ENCODE measurements at places on chromosomes 16 and 17.

GRCh38 chr17:8041249-8041928 lies 2.5 kb downstream of the ALOX15B start:
- peak; percentile 54 for DNase-seq

DNA sequence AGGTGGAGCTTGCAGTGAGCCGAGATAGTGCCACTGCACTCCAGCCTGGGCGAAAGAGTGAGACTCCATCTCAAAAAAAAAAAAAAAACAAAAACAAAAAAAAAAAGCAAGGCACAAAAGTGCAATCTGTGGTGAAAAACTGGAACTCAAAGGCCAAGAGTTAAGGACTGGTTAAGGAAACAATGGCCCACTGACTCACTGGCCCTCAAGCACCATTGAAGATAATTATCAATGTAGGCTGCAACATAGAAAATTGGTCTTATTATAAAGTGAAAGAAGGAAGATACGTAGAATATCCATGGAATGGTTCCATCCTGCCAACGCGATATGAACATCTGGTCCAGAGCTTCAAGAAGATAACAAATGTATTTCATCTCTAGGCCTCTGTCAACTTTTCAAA lies 444.2 kb downstream of the SOX9 start:
- DNase-seq, result no peak

DNA sequence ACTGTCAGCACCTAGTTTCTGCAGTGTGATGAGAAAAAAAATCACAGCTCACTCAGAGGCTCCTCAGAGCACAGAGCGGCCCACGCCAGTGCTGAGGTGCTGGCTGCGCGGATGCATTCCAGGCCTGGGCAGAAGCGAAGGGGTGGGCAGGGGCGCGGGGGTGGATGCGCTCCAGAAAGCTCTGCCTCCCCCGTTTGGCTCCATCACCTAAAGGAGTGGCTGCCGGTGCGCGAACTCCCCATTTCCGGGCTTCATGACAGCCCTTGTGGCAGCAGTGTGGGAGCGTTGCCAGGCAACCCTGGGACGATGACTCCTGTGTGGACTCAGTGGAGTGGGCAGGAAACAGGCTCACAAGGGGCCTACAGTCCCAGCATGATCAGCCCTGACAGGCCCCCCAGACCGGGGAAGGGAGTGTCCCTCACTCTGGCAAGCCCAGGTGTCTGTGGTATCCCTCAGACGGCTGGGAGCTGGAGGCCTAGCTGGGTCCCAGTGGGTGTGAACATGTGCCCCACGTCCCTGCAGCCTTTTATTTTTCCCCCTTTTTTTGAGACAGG lies 32.8 kb upstream of the NUDT16L1 start:
- DNase-seq, result no peak

DNA sequence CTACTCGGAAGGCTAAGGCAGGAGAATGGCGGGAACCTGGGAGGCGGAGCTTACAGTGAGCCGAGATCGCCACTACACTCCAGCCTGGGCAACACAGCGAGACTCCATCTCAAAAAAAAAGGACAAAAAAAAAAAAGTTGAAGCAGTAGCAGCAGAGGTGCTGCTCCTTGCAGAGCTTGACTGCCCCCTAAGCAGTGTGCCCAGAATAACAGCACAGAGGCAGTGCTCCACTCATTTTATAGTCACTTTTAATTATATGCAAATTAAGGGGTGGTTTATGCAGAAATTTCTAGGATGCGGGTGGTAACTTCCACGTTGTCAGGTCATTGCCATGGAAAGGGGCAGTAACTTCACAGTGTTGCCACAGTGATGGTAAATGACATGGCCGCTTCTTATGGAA lies 54.3 kb upstream of the NOL11 start:
- DNase-seq, result no peak

- DNase-seq, result no peak
These were observed 48.2 kb upstream of the MEIOC start for GRCh38 chr17:44607836-44608690.

- DNase-seq, result no peak
These were observed 542.6 kb downstream of the TMEM114 start for GRCh38 chr16:8047736-8048135.

DNA sequence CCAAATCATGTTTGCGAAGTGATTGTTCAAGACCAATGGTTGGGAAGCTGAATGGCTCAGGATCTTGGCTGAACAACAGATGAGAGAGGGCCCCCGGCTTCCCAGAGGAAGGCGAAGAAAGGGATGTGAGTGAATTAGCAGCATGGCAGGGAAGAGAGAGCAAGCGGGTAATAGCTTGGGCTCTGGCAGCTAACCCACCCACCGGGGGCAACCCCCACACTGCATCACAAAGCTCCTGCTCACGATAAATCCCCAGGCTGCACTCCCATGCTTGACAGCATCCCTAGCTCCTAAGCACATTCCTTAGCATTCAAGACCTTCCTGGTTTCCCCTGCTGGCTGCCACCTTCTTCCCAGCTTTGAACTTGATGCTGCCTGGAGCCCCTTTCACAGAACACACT lies 26.2 kb upstream of the EMP2 start:
- DNase-seq, result no peak

DNA sequence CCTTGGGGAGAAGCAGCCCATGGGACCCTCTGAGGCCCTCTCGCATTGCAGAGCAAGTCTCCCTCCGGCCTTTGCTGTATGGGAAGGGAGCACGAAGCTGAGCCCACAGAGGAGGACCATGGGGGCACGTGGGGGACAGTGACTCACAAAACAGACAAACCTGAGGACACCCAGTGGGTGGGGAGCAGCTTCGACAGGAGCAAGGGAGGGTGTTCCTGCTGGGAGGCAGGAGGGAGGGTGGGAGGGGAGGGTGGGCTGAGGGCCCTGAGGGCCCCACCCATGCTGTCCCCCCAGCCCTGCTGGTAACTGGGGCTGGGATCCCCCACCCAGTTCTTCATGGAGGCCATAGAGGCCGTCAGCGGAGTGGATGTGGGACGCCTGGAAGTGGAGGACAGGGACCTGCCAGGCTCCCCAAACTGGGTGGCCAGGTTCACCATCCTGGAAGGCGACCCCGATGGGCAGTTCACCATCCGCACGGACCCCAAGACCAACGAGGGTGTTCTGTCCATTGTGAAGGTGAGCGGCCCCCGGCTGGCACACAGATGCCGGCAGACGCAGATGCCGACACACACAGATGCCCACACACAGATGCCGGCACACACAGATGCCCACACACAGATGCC lies 12.5 kb downstream of the SLC22A31 start:
- no peak for DNase-seq

DNA sequence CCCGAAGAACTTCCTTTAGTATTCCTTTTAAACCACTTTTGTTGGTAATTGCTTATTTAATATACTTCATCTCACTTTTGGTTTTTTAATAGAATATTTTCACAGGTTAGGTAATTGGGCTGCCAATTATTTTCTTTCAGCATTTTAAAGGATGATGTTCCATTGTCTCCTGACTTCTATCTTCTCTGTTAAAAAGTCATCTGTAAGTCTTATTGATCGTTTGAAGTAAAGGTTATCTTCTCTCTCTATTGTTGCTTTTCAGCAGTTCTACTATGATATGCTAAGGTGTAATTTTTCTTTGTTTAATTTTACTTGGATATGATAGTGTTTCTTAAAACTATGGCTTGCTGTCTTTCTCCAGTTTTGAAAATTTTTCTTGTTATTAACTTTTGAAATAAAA lies 307.5 kb downstream of the MAP2K4 start:
- DNase-seq, result no peak

- no peak for DNase-seq
These were observed 219.0 kb downstream of the CPPED1 start for GRCh38 chr16:12584488-12585233.

- peak; percentile 95 for DNase-seq
These were observed 747 bp downstream of the ATXN7L3 start for GRCh38 chr17:44198721-44199552.

DNA sequence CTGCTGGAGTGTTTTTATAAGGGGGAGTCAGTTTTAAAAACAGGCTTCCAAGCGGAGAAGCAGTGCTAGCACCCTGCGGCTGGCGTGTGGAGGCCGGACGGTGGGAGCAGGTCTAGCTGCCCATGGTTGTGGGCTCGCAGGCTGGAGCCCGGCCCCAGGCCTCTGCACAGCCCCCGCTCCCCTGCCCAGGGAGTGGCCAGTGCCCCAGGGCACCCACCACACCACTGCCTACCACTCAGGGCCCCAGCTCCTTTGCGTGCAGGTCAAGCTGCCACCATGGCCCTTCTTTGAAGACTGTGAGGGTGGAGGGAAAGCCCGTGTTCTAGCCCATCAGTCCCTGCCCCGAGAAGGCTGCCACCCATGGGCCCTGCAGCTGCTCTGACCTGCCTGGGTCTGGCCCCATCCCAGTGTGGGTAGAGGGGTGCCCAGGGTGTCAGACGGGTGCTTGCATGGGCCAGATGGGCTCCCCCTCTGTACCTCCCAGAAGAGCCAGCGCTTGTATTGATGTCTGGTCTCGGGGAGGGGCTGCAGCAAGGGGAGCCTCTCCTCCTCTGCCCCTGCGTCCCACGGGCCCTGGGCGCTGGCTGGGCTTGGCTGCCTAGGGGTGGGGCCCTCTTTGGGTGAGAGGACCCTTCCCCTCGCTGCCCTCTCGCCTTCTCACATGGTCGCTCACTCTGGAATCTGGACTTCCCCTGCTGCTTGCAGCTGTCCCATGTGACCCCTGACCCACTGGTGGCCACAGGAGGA lies 1.5 kb upstream of the NUDT16L1 start:
- no peak for DNase-seq

DNA sequence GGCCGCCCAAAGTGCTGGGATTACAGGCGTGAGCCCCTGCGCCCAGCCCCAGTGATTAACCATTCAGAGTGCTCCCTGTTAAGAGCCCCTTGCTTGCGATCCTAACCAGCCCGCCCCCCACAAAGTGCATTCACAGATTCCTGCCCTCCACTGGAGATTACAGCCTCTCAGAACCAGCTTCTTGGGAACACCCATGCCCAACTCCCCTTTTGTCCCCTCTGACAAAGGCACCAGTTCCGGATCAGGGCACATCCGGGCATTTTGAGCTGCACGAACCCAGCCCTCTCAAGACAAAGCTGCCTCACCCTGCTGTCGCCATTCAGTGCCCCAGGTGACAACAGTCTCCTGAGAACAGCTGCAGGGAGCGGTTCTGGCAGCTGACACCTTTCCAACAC lies 848 bp upstream of the KRT19 start:
- no peak for DNase-seq

- no peak for DNase-seq
These were observed 18.5 kb downstream of the RAP1GAP2 start for GRCh38 chr17:2814481-2815341.

- no peak for DNase-seq
These were observed 83.6 kb downstream of the IRF8 start for GRCh38 chr16:85982563-85982939.

GRCh38 chr17:43545383-43545632 lies 832 bp downstream of the ETV4 start:
- DNase-seq, result peak; percentile 70

DNA sequence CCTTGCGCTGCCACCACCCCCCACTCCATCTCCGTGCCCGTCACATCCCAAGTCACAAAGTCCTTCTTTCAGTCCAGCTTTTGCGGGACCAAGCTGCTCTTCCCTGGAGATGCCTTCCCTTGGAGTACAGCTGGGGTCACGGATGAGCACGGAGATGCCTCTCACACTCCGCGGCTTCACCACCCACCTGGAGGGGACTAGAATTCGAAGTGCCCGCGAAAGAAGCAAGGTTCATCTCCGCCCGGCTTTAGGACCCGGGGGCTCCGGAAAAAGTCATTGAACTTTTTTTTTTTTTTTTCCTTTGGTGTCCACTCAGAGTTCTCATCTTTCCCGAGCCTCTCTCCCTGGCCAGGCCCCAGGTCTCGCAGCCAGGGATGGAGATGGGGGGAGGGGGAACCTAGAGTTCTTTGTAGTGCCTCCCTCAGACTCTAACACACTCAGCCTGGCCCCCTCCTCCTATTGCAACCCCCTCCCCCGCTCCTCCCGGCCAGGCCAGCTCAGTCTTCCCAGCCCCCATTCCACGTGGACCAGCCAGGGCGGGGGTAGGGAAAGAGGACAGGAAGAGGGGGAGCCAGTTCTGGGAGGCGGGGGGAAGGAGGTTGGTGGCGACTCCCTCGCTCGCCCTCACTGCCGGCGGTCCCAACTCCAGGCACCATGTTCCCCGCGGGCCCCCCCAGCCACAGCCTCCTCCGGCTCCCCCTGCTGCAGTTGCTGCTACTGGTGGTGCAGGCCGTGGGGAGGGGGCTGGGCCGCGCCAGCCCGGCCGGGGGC lies at the start of gene FKBP10:
Gene FKBP10, plus strand, starts transcription at position 624 of the 771 bp plus-strand sequence. Its CDS starts 31 bp downstream, at position 655.
- DNase-seq, result peak; percentile 61

GRCh38 chr17:59427425-59427921 lies 96.0 kb downstream of the YPEL2 start:
- no peak for DNase-seq

DNA sequence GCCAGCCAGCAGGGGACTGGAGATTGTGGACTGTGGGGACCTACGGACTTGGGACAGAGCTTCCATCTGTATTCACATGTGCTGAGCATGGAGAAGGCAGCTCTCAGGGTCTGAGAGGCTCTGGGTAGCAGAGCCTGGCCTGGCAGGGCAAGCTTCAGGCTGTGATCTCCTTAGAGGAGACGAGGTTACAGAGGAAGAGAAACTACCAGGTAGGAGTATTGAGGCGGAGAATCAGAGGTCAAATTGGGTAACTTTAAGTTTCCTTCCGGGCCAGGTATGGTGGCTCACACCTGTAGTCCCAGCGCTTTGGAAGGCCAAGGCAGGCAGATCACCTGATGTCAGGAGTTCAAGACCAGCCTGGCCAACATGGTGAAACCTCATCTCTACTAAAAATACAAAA lies 8.8 kb downstream of the CTNS start:
- DNase-seq, result no peak

GRCh38 chr16:69150146-69150865 lies 17.9 kb downstream of the UTP4 start:
- peak; percentile 56 for DNase-seq

DNA sequence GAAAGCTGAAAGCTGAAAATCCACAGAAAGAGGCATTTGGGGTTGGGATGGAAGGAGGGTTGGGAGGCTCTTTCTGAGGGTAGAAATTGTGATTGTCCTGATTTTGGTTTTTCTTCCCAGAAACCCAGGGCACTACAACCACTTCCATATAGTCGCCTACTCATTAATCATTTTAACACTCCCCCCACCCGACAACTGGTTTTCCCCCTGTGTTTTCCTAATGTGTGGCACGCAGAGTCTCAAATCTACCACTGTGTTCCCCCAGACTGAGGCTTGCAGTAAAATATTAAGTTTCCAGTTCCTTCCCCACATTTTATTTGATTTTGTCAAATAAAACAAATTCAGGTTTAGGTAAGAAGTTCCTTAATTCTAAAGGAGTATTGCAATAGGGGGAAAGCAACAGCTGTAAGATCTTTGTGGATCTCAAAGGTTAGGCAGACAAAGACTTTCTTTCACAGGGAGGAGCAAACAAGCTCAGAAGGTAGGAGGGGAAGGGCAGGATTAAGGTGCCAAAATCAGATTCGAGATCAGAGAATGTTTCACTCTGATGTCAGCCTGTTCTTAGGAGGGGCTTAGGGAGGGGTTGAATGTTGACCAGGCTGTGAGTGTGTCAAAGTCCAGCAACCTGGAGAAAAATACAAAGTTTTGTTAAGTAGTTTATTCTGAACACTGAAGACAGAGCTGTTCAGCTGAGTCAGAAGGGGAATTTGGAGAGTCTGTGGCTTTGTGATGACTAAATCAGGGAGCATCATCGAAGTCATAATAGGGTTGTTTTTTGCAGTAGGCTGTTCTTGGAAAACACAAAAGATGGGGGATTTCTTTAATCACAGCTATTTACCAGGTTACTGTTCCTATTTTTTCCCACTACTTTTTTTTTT lies 3.6 kb downstream of the ZNF267 start:
- DNase-seq, result no peak

GRCh38 chr16:63921737-63922295 lies 1200.0 kb downstream of the CDH11 start:
- DNase-seq, result no peak

All from D341Med (cell line).